ENCODE measurements at places on chromosomes 1 and 21.

- no peak for DNase-seq
Measured at GRCh38 chr1:118290046-118290445, 105.0 kb upstream of the SPAG17 start.

- DNase-seq, result peak; percentile 57
Measured at GRCh38 chr1:110203021-110203661, 7.0 kb upstream of the KCNC4 start.

DNA sequence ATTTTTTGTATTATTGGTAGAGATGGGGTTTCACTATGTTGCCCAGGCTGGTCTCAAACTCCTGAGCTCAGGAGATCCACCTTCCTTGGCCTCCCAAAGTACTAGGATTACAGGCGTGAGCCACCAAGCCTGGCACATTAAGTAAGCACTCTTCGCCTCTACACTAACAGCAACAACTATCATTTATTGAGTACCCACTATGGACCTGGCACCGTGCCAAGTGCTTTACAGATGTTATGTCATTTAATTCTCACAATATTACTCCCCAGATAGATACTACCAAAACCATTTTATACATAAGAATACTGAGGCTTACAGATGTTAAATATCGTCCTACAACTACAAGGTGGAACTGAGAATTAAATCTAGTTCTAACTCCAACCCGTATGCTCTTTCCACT is 50.1 kb downstream of the TUT4 start:
- no peak for DNase-seq

- no peak for DNase-seq
Measured at GRCh38 chr1:174701565-174701964, 253.8 kb downstream of the GPR52 start.

DNA sequence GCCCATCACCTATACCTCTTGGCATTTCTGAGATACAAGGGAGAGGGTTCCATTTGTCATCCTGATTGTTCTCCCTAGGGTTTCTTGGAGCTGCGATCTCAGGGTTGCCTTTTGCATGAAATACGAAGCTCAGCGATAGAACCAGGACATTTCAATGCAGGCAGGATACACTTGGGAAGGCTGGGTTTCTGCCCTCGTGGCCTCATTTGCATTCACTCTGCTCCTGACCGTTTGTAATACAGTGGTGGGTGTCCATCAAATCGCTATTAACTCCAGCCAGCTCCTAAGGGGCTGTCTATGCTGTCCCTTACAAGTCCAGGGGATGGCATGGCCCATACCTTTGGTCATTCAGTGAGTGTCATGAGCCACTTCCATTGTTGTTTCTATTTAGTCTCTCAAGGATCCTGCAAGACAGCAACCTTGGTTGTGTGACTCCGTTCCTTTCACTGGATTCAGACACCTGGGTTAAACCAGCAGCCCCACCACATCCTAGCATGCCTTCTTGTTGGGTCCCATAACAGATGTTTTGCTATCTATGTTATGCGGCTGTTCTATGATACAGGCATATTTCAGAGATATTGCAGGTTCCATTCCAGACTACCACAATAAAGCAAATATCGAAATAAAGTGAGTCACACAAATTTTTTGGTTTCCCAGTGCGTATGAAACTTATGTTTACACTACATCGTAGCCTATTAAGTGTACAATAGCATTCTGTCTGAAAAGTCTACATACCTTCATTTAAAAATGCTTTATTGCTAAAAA is 18.3 kb downstream of the KAZN start:
- no peak for DNase-seq

GRCh38 chr1:114831276-114831994 is 23.2 kb upstream of the SYCP1 start:
- no peak for DNase-seq

DNA sequence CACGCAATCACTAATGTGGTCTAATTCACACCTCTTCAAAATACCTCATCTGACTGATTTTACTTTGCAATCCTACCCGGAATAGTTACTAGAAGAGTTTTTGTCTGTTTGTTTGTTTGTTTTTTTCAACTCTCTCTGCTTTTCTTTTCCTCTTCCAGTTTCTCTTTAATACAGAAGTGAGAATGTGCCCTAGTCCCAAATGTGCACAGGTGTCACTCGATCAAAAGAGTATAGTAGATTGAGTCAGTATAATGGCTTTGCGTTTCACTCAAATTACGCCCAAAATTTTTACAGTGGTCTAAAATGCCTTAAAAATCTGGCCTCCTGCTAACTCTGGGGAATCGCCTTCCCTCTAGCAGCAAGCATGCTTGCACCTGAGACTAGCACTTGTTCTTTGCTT is 1536.8 kb downstream of the KCNT2 start:
- no peak for DNase-seq

DNA sequence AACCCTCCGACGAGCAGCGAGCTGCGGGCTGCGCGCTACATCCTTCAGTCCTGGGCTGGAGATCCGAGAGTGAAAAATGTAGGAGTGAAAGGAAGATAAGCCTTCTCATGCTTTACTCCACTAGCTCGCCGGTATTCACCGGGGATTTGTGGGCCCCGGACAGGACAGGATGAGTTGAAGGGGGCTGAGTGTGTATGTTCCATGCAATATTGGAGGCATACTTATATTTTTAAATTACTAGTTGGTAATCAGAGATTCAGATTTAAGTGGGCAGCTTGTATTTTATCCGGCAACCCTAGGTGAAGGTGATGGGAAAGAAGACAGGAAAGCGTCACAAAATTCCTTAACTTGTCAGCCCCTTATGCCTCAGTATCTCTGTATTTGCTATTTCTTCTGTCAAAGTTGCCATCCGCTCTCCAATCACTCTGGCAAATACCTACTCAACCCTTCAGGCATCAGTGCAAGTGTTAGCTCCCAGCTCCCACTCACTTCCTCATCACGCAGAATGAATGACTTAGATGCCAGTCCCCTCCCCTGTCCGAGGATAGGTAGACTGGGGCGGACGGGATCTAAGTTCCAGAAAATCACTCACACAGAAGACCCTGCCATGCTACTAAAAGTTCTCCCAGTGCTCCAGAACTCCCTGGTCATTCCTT is 503 bp upstream of the PIGM start:
- no peak for DNase-seq

DNA sequence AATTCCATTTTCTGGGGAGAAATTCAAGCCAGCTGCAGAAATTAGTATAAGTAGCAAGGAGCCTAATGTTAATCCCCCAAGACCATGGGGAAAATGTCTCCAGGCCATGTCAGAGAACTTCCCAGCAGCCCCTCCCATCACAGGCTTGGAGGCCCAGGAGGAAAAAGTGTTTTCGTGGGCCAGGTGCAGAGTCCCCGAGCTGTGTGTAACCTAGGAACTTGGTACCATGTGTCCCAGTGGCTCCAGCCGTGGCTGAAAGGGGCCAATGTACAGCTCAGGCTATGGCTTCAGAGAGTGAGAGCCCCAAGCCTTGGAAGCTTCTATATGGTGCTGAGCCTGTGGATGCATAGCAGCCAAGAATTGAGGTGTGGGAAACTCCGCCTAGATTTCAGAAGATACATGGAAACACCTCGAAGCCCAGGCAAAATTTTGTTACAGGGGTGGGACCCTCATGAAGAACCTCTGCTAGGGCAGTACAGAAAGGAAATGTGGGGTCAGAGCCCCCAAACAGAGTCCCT is 286.3 kb downstream of the MATN1 start:
- no peak for DNase-seq

GRCh38 chr1:2617971-2618470 is 14.8 kb downstream of the MMEL1 start:
- no peak for DNase-seq

GRCh38 chr1:8219530-8219929 is 98.4 kb upstream of the SLC45A1 start:
- no peak for DNase-seq

GRCh38 chr1:168396508-168396907 is 115.8 kb downstream of the TBX19 start:
- DNase-seq, result no peak

GRCh38 chr1:26327956-26328362 is 10.2 kb downstream of the CD52 start:
- no peak for DNase-seq

DNA sequence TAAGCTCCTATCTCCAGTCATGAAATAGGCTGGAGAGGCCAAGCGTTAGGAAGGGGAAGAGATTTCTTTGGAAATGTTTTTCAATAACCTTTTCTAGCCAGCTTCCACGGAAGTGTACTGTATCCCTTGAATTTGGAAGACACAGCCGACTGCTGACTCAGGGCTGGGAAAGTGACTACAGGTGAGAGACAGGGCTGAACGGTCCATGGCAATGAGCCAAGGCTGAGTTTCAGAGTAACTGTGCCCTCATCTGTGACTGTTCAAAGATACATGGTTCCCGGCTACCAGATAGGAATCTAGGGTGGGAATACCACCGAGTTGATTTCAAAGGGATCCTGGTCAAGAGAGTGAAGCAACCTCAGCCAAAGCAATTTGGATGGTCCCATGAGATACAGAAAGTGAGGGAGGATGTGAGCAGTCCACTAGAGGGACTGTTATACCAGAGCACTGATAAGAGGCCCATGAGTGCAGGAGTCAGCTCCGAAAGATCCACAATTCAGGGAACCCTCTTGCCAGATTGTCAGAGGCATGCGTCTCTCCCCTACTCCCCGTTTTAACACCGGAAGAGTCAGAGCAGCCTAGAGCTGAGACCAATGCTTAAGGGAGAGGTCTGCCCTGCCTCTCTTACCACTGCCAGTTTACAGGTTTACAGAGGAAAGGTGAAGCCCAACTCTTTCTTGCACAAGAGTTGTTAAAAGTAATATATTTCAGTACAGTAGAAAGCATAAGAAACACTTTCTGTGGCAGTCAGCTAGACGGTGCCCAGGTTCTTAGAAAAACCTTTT is 3.2 kb upstream of the KRTAP19-8 start:
- no peak for DNase-seq

DNA sequence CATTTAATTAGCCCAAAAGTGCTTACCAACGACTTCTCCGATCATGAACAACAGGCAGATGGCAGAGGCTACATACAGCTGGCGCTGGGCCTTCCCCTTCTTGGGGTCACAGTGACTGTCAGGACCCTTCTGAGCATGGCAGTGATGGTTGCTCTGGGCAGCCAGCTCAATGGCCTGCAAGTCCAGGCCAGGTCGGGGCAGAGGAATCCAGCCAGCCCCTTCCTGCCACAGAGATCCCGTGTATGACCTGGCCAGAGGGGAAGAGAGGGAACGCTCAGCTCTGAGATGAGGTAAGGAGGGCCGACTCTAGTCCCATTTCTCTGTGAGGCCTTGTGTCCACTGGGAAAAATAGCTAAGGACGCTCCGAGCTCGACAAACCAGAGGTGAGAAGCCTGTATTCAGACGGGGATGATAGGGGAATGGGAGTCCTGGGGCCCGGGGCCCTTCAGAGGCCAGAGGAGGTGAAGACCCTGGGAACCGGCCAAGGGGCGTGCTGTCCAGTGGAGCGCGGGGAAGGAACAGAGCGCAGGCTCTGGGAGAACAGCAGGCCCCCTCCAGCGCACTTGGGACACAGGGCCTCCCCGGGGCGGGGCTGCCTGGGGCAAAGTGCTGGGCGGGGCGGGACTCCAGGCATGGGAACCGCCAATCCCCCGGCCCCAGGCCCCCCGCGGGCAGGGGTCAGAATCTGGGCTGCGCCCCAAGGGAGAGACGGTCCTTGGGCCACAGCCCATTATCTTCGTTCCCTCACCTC is 772 bp downstream of the SLC30A2 start:
- DNase-seq, result no peak

DNA sequence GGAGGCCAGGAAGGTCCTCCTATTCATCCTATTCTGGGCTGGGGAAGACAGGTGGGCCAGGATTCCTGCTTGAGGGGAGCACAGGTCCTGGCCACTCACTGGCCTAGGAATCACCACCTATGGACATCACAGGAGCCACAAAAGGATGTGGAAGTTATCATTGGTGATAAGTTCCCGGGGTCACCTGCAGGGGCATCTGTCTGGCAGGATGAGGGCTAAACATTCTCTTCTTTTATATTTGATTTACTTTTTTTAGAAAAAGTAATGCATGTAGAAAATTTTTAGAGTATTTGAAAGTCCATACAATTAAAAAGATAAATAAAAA is 33.2 kb upstream of the KIAA0040 start:
- DNase-seq, result no peak

DNA sequence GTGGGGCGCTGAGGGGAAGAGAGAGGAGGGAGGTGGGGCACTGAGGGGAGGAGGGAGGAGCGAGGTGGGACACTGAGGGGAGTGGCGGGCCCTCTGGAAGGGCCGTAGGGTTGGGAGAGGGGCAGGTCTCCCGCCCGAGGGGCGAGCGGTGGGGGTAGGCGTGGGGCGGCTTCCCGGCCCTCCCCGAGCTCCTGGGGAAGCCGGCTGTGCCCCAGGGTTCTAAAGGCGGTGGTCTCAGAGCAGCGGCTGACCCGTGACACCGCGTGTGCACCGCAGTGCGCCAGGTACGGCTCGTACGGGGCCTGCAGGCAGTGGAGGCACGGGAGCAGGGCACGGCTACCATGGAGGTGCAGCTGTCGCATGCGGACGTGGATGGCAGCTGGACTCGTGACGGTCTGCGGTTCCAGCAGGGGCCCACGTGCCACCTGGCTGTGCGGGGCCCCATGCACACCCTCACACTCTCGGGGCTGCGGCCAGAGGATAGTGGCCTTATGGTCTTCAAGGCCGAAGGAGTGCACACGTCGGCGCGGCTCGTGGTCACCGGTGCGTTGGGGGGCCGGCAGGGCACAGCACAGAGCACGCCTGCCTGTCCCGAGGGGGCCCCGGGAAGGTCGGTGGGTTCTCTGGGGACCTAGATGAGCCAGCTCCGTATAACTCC is 68.5 kb downstream of the OBSCN start:
- peak; percentile 8 for DNase-seq

DNA sequence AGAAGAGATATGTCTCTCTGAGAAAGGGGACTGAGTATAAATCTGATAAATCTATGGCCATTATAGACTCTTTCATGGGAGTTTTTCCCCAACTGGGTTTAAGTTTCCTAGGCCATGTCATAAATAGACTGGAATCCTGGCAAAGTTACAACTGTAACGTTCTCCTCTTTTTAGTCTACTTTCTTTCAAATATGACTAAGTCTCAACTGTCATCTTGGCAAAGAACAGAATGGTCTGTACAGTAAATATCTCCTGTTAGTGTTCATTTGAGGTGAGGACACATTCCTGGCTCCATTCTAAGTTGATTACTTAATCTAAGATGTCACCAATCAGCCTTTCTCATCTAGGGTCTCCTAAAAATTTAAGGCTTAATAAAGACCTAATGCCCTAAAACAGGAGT is 300.5 kb downstream of the BRINP2 start:
- no peak for DNase-seq

DNA sequence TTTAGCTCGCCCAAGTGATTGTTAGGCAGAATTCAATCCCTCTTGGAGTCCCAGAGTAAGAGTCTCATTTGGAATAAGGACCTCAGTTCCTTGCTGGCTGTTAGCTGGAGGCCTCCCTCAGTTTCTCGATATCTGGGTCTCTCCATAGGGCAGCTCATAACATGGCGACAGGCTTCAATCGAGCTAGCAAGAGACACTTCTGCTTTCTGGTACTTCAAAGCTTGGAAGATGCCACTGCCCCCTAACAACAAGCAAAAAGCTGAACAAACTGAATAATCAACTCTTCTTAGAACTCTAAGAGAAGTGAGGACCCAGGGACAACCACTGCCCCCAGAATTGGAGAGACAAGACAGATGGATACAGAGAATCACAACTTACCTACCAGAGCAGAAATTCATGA is 86.2 kb downstream of the TEX35 start:
- DNase-seq, result no peak

Measured in stimulated activated CD4-positive, alpha-beta T cell treated with anti-CD3 and anti-CD28 coated beads, TNF-alpha, amount 100 ng/mL, for 48 hours (primary cell).